ENCODE measurements at places on chromosomes 11 and 22. TPM values are rescaled to one million over a fixed set of nuclear protein-coding genes. Genes with fewer than 3 reads are reported as not detected.

- no peak for DNase-seq
These were observed 7.3 kb downstream of the PES1 start for GRCh38 chr22:30584441-30584840.

GRCh38 chr22:37275134-37275533 is 7.2 kb upstream of the CYTH4 start:
- no peak for DNase-seq

- no peak for DNase-seq
These were observed 82.5 kb downstream of the ARHGAP42 start for GRCh38 chr11:100769617-100770016.

GRCh38 chr11:62706850-62707247 is 375 bp downstream of the BSCL2 start:
- DNase-seq, result no peak

GRCh38 chr11:30465192-30465591 is 121.0 kb downstream of the MPPED2 start:
- no peak for DNase-seq

DNA sequence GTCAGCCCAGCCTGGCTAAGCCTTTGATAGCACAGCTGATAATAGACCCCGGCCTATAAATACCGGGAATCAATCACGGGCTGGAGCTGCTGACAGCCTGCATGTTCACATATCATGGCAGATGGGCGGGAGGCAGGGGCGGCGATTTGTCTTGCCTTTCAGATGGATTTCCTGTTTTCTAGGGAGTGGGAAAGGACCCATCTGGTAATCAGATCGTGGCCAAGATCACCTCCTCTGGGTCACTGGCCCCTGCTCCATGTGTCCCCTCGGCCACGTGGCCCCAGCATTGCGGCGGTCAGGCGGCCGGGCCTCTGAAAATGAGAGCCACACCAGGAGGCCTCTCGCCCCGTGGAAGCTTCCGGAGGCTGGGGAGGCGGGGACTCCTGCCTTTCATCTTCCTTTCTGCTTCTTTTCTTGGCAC is 36.6 kb downstream of the SMIM38 start:
- DNase-seq, result no peak

GRCh38 chr22:31680861-31681341 is 18.9 kb upstream of the PISD start:
- no peak for DNase-seq

DNA sequence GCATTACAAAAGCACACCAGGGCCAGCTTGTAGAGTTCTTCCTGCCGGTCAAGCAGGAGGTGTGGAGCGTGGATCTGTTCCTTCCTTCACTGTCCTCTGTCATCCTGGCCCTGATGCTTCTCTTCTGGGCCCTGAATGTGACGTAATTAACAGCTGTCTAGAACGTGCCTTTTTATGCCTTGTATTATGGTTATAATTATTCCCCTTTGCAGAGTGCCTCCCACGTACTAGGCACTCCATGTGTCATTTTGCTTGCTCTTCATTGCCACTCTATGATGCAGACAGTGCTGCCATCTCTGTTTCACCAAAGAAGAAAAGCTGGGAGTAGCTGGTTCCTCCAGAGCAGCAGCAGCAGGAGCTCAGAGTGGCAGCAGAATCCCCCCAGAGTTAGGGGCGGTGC is 132.1 kb upstream of the TTC12 start:
- no peak for DNase-seq

DNA sequence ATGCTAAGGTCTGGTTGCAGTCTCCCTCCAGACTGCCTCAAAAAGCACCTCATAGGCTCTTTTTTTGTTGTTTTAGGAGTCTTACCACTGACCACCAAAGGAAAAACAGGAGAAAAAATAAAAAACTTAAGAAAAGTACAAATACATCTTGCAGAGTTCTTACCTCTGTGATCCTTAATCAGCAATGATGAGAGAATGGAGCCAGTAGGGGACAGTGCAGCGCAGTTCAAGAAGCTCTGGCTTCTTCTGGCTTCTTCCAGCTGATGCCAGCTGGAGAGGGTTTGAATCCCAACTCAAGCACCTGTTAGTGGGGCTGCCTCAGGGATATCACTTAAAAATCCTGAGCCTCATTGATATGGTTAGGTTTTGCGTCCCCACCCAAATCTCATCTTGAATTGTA is 223.3 kb upstream of the ISX start:
- no peak for DNase-seq

DNA sequence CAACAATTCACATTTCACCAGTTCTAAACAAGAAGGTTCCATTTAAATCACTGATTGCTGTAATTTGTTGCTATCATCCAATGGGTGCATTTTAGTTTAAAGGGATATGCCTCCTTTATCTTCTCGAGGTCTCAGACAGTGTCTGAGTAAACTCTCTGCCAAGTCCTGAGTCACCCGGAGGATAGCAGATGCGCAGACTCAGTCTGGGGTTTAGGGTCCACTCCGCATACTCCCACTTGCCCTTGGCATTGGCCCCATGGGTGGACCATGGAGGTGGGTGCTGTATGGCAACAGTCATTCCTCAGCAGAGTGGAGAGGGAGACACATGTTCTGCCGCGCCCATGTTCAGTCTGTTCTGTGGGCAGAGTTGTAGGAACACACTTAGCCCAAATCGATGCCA is 65.4 kb upstream of the CRTAM start:
- no peak for DNase-seq

DNA sequence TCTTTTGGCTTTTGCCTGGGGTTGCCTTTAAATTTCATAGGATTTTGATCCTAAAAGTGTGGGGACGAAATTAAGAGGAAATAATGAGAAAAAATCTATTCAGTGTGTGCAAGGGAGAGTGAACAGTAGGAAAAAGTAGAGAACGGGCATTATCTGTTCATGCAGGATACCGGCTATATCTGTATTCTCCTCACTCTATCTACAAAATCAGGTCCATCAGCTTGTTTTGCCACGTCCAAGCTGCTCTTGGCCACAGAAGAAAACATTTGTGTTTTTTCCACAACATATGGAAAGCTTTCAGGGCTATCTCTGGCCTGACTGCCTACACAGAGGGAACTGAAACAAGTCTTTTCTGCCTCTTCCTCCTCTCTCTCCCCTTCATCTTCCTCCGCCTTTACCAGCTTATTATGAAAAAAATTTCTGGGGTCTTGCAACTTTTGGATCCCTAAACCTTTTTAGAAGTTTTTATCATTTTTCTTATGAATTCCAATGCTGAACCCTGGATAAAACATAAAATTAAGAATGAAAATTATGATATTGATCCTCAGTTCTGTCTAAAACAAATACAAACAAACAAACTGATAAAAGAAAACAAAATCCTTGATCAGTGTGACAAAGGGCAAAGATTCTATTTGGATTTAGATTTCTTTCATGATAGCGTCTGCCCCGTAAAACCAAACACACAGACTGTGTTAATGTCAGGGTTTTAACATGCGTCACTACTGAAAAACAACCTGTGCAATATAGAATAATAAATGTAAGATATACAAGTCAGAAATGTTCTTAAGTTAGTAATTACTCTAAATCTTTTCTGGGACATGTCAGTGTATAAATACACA is 219.7 kb downstream of the CNTN5 start:
- DNase-seq, result no peak

DNA sequence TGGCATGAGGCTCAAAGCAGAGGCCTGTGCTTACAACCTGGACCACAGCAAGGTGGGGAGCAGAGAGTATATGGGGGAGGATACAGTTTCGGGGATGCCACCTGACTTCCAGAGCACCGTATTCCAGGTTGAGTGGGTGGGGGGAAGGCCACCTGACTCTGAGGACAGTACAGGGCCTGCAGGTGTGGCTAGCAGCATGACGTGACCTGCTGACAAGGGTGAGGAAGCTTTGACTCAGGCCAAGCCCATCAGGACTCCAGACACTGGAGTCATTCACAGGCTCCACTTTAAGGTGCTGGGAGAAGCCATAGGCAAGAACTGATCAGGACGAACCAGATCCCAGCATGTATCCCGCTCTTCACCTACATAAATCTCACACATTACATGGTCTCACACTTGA is 34.6 kb upstream of the CRTAM start:
- DNase-seq, result no peak

The ADM2 gene
- not detected for total RNA-seq

The ANO1 gene
- 72.6 TPM for total RNA-seq

The AGBL2 gene
- total RNA-seq, result 1.3 TPM

The MRPL48 gene
- total RNA-seq, result 5.6 TPM

The PKNOX2 gene
- total RNA-seq, result 5.7 TPM

The SMC1B gene
- not detected for total RNA-seq

Measured in uterus (tissue), 4 donors.